Esophagus muscularis mucosa (tissue), 4 donors: ENCODE measurements at places on chromosomes 5 and 9.

DNA sequence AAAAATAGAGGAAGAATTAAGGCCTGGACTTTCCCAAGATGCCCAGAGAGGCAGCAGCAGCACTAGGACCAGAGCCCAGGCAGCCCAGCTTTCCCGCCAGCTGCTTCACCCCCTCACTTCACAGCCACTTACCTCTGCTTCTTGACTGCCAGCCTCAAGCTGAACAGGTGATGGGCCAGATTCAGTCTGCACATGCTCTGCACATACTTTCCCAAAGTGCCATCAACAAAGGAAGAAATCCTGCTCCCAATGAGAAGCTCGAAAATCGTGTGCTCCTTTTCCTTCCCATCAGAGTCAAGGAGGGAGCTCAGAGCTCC lies 4.1 kb upstream of the SLC25A48 start:
- DNase-seq = no peak

DNA sequence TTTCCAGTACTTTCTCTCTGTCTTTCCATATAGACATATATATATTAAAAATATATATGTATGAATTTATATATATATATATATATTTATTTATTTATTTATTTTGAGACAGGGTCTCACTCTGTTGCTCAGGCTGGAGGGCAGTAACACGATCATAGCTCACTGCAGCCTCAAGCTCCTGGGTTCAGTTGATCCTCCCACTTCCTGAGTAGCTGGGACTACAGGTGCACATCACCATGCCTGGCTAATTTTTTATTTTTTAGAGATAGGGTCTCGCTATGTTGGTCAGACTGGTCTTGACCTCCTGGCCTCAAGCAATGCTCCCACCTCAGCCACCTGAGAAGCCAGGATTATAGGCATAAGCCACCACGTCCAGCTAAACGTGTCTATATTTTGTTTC lies 210.1 kb downstream of the CD180 start:
- no peak for DNase-seq

- no peak for DNase-seq
Measured at GRCh38 chr9:90331826-90332575, 310.6 kb downstream of the DIRAS2 start.

- no peak for DNase-seq
Measured at GRCh38 chr9:673966-674526, 167.5 kb upstream of the DMRT1 start.

DNA sequence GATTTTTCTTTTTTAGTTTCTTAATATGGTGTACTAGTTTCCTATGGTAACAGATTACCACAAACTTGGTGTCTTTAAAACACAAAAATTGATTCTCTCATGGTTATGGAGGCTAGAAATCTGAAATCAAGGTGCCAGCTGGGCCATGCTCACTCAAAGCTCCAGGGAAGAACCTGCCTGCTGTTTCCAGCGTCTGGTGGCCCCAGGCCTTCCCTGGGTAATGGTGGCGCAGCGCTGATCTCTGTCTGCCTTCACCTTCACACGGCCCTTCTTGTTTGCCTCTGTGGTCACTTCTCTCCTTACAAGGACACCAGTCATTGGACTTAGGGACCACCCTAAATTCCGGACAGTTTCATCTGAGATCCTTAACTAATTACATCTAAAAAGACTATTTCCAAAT lies 70.5 kb upstream of the GFPT2 start:
- no peak for DNase-seq
